Fibroblast of gingiva (primary cell): ENCODE measurements at places on chromosomes 13 and 19.
A peak's percentile ranks its signal among the peaks of the same experiment; 100 is the strongest.

- no peak for DNase-seq
Observed at GRCh38 chr19:15536350-15536749, 28.0 kb downstream of the CYP4F22 start.

- DNase-seq, result no peak
Observed at GRCh38 chr13:77338329-77338728, 11.4 kb upstream of the MYCBP2 start.

DNA sequence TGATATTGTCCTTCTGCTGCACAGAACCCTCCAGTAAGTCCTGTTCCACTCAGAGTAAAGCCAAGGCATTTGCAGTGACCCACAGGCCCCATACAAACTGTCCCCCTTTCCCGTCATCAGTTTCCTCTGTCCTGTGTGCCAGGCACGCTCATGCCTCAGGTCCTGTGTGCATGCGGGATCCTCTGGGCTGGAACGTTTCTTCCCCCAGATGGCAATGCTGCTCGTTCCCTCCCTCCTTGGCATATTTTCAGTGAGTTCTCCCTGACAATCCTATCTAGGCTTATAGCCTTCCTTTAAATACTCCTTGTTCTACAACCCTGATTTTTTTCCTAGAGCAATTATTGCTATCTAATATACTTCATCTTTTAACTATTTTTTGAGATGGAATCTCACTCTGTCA, 5.7 kb downstream of the OPA3 start:
- peak; percentile 23 for DNase-seq

- peak; percentile 95 for DNase-seq
Observed at GRCh38 chr19:15283141-15283883, 49.0 kb downstream of the BRD4 start.

GRCh38 chr19:10517760-10518443, 655 bp upstream of the S1PR5 start:
- no peak for DNase-seq

GRCh38 chr19:3801412-3802096, 15.4 kb upstream of the MATK start:
- no peak for DNase-seq

- DNase-seq, result no peak
Observed at GRCh38 chr13:46396341-46396740, 9.3 kb upstream of the RUBCNL start.

DNA sequence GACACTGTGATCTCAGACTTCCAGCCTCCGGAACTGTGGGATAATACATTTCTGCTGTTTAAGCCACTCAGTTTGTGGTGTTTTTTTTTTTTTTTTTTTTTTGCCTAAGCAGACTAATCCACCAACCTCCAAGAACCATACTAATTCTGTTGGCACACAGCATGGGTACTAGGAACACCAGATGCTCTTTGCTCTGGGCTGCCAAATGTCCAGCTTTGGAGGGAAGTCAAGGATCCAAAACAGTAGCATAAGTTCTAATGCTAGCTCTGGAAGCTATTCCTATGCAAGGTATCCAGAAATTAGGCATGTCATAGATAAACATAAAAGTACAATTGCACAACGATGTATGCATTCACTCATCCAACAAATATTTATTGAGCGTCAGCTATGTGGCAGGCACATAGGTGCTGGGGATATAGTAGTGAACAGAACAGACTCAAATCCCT, 64.5 kb upstream of the WDFY2 start:
- DNase-seq, result peak; percentile 95

DNA sequence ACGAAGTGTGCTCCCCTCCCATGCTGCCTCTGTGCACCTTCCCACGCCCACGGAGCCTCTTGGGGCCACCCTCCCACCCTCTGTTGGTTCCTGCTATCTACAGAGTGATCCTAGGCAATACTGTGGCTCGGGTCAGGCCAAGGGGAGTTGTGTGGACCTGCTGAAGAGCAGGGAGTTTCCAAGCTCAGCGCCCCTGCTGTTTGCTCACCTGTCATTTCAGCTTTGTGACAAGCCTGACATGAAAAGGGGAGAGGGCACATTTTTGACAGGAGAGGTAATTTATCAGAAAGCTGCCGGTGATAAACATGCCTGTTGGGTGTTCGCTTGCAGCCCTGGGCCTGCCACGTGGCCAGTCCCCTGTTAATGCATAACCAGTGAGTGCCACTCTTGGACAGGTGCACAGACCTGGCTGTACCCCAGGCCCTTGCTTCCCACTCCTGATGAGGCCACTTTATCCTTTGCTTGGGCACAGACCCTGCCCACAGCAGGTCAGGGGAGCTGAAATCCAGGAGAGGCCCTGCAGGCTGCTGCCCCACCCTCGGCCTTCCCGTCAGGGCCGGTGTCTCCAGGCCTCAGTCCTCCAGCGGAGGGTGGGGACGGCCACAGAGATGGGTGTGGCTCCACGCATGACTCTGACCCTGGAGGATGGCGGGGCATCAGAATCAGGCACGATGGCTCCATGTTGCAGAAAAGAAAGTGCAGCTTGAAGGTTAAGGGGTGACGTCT, 201.5 kb upstream of the GPR12 start:
- no peak for DNase-seq
